ENCODE measurements at places on chromosomes 6 and 20.

DNA sequence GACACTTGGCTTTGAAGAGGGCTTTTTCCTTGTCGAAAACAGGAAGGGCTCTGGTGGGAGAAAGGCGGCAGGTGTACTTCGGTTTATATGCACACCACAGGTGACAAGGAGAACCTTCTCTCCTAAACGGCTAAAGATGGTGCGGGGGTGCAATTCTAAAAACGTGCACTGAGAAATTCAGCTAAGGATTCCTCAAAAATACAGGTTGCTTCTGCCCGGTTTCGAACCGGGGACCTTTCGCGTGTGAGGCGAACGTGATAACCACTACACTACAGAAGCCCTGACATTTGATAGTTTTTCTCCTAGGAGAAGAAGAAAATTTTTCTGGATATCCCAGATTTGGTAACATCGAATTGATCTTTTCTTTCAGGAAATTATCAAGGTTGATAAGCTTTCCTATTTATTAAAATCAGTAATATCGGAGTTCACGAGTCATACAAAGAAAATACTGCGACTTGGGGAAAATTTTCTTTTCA is 32.0 kb downstream of the POM121L2 start:
- no peak for DNase-seq

- no peak for DNase-seq
Observed at GRCh38 chr6:166610069-166610468, 17.0 kb downstream of the RPS6KA2 start.

DNA sequence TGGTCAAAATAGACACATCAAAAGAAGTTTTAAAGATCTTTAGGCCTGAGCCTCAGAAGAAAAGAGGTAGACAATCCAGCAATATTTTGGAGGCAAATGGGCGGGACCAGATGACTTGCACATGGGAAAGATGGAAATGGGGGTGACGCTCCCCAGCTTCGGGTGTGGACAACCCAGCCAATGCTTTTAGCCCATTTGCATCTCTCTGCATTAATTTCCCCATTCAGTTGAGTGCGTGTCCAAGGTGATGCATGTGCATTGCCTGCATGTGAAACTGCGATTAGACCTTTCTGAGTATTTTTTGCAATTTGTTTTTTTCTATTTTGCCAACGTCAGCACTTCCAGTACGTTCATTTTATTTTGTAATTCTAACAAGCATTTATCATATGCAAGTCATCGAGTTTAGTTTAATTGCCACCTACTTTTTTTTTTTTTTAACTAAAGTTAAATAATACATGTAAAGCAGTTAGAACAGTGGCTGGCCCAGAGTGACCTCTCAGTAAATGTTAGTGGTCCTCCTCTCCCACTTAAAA is 24.2 kb downstream of the PDRG1 start:
- no peak for DNase-seq

DNA sequence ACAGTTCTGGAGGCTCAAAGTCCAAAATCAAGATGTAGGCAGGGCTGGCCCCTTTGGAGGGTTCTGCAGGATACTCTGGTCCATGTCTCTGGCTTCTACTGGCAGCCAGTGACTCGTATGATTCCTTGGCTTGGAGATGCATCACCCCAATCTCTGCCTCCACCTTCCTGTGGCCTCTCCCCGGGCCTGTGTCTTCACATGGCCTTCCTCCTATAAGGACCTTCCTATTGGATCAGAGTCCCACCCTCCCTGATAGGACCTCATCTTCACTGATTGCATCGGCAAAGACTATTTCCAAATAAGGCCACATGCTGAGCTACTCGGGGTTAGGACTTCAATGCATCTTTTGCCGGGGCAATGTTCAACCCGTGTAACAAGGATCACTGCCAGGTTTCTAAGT is 509.0 kb downstream of the CD83 start:
- DNase-seq, result no peak

DNA sequence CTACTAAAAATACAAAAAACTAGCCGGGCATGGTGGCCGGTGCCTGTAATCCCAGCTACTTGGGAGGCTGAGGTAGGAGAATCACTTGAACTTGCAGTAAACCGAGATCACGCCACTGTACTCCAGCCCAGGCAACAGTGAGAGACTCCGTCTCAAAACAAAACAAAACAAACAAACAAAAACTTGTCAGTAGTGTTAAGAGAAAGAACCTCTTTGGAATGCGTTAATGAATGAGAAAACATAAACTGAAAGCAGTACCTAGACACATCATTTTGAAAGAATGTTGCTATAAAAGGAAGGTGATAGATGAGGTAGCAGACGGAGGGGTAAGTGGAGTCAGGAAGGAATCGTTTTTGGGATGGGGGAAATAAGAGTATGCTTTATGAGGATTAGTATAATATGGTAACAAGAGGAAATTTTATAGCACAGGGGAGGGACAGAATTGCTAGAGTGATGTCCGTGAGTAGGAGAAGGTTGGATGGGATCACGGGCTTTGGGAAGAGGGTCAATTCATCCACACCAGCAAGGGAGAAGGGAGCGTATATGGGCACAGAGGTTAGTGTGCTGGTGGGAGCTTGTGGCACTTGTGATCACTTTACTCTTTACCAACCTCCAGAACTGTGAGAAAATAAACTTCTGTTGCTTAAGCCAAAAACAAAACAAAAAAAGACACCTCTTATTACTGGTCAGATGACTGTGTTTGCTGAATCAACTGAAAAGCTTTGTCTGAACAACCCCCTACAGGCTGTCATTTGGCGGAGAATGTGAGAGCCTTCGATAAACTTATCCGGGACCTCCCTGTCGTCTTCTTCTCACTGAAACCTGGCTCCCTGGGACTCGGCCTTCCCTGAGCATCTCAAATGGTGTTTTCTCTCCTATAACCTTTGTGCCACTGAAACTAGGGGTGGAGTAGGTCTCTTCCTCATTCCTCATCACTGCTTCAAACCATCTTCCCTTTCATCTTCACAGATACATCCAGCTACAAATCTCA is 48.9 kb upstream of the TFAP2A start:
- no peak for DNase-seq

DNA sequence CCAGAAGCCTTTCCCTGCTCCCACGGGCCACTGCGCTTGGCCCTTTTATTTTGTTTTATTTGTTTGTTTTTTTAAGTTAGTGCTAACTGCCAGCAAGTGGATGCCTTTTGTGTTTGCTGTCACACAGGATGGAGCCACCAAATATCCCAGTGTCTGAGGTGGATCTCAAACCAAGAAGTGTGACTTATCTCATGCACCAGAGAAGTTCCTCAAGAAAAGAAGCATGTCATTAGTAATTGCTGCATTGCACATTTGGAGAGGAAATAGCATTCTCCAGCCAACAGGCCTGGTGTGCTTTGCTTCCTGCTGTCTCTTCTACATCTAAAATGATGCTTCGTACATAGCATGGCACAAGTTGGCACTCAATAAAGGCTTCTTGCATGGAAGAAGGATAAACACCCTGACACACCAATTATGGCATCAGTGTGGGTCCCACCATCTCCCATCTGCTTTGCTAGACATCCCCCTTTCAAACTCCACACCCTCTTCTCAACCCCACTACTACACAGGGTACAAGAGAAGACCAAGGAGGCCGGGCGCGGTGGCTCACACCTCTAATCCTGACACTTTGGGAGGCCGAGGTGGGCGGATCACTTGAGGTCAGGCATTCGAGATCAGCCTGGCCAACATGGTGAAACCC is 1.9 kb upstream of the ATP9A start:
- DNase-seq, result no peak

DNA sequence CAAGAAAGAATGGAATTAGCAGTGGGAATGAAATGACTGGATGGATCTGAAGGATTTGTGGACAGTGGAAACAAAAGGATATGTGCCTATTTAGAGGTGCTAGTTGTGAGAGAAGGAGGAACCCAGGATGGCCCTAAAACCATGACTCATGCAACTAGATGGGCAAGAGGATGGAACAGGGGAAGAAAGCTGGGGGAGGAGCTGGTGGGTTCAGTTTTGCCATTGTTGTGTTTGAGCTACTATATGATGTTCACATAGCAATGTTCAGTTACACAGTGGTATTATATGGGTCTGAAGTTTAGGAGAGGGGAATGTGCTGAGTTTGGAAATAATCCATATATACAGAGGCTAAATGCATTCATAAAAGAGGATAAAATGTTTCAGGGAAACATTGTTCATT is 125.7 kb upstream of the SSTR4 start:
- no peak for DNase-seq

DNA sequence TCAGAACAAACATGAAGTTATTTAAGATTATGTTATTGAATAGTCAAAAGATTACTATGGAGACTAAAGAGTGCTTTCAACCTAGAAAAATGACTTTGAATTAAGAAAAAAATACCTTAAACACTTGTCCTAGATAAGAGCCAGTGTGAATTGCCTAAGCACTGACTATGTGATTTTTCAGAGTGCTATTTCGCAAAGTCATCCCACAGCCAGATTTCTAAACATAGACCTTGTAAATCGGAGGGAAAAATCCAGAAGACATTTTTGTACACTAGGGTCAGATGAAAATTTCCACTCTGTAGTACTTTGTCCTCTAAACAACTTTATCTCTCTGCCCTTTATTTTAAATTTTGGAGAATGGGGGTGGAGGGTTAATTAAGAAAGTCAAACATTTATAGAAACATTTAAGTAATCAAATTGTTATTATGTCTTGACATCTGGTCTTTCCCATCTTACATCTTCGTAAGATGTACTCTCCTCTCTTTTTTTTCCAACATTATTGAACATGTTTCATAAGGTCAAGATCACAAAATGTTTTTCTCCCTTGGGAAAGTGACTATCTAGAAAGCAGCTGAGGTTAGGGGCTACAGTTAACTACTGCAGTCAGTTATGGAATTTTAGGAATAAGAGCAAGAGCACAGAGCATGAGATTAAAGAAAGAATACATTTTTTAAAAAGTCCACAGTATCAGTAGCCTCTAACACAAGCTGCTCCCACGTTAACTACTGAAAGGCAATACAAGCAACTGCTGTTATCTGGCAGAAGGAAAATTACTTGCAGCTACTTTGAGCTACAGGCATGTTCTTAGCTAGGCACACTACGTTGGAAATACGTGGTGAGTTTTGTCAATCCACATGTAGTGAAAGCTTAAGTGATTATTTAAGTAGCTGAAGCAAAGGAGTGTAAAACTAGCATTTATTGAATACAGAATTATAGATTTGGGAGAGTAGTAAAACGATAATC is 648.5 kb downstream of the HTR1B start:
- no peak for DNase-seq

DNA sequence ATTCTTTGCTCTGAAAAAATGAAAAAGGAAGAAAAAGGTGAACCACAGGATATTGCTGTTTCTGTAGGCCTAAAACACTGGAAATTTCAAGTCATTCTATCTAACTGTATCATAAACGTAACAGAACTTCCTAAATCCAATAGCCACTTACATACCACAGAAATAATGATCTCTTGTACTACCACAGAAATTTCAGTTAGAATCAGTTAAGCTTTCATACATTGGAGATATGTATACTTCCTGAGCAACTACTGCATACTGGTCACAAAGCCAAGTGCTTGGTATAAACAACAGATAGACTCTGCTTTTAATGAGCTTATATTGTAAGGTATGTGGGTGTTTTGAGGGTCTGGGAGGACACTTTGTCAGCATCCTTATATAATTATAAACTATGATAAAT is 38.6 kb downstream of the VTA1 start:
- DNase-seq, result no peak

GRCh38 chr6:143286251-143286795 is 164.2 kb downstream of the ADAT2 start:
- no peak for DNase-seq

GRCh38 chr6:19664878-19665612 is 172.1 kb upstream of the ID4 start:
- no peak for DNase-seq

GRCh38 chr6:28393912-28394662 is 5.5 kb downstream of the ZSCAN12 start:
- DNase-seq, result no peak

DNA sequence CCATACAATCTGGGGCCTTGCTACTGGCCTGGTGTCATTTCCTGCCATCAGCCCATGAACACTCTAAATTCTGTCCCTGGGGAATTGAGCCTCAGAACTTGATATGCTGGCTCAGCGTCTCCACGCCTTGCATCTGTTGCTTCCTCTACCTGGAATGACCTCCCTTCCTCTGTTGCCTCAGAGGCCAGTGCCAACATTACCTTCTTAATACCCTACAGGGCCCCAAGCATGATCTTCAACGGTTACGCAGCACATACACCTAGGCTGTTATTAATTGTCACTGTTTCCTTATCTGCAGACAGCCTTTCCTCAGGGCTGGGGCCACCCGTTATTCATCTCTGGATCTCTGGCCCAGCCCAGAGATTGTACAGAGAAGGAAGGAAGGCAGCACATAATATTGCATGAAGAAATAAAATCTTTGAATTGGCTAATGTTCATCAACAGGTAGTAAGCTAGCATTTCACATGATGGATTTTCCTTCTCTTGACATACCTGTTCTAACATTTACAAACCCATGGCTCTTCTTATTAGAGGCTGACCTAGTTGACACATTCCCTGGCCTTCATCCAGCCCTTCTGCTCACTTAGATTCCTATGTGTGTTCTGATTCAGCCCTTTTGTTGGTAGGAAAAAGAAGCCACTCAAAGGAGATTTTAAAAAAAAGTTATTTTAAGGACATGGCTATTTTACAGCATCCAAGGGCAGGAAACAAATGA is 8.4 kb upstream of the RNF182 start:
- no peak for DNase-seq

DNA sequence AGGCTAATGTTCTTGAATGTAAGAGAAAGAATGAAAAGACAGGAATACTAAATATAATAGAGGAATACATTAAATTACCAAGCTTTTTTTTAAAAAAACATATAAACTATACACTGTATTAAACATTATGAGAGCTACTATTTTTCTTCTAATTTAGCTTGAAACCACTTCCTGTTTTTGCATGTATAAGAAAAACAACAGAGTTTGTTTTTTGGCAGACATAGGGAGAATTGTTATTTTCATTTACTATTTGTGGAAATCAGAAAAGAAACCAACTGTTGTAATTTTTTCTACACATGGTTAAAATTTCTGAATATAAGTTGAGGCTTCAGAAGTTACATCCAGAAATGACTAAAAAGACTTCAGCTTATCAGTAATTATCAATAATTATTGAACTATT is 991.8 kb upstream of the GJE1 start:
- no peak for DNase-seq

GRCh38 chr20:44370639-44371218 is 15.2 kb downstream of the HNF4A start:
- DNase-seq, result no peak

Measured in amygdala (tissue), 56 donors.